GM12865 (cell line): ENCODE measurements at places on chromosomes 7 and 10.

GRCh38 chr10:112950714-112951358, 789 bp downstream of the TCF7L2 start:
- DNase-seq, result peak; percentile 9

- DNase-seq, result no peak
Observed at GRCh38 chr10:107728807-107729206, 564.3 kb upstream of the SORCS1 start.

DNA sequence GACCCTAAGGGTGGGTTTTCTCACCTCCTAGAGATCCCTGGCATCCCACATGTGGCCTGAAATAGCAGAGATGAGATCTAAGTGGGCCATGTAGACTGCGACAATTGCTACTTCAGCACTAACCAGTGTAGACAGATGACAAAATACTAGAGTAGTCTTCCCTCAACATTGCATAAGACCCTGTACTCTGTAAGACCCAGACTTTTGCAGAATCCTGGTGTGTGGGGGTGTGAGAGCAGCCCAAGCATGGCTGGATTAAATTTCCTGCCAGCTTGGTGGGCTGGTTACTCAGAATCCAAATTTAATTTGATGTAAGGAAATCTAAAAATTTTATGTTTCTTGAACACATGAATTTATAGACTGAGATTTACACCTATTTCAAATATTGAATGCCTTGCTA, 88.3 kb downstream of the ZNF365 start:
- DNase-seq, result no peak

GRCh38 chr10:130018265-130018664, 54.2 kb upstream of the EBF3 start:
- no peak for DNase-seq

- no peak for DNase-seq
Observed at GRCh38 chr10:70090951-70091350, 38.3 kb downstream of the MACROH2A2 start.

DNA sequence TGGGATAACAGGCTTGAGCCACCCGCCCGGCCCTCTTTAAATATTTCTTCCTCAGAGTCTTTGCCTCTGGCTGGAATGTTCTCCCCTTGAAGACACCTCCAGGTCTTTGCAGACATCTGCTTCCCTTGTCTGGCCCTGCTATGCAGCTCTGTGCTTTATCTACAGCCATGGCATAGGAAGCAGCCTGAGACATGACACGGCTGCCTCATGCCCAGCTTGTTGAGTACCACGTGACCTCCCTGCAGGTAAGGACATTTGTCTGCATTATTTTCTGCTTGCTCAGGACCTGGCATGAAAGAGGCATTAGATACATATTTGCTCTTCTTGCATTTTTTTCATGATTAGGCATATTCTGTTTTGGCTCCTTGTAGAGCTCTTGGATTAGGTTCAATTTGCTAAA, 113.8 kb upstream of the KLF6 start:
- no peak for DNase-seq
